Spinal cord (tissue), 10 donors: ENCODE measurements at places on chromosomes 3 and 15. TPM values are rescaled to one million over a fixed set of nuclear protein-coding genes. Genes with fewer than 3 reads are reported as not detected.
A peak's percentile ranks its signal among the peaks of the same experiment; 100 is the strongest.

- DNase-seq, result no peak
These were observed 422.4 kb upstream of the ATP11B start for GRCh38 chr3:182370949-182371348.

DNA sequence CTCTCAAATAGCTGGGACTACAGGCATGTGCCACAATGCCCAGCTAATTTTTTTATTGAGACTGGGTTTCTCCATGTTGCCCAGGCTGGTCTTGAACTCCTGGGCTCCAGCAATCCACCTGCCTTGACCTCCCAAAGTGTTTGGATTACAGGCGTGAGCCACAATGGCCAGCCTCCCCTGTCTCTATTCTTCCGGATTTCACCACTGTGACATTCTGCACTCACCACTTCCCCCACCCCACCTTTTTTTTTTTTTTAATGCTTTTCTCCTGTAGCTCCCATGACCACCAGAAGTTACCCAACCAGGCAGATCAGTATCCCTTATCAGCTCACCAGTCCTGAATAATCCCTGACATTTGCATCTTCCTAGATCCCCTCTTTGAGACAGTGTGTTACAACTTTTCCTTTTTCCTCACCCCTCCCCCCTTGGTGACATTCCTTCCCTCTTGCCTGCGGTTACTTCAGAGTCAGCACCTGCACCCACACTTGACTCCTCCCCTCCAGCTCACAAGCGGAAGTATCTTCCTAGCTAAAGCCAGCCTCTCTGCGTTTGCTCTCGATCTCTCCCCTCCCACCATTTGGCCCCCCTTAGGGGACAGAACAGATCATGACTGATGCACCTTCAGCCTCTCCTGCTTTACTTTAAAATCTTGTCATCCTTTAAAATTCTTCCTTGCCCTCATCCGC is 13.5 kb upstream of the ZNF592 start:
- DNase-seq, result no peak

GRCh38 chr15:90782442-90782841 is 65.3 kb downstream of the BLM start:
- no peak for DNase-seq

WNT7A gene
- total RNA-seq, result 5.0 TPM

CTDSPL gene
- total RNA-seq, result 45.5 TPM

- no peak for DNase-seq
These were observed 11.4 kb downstream of the LMOD3 start for GRCh38 chr3:69110941-69111546.

DNA sequence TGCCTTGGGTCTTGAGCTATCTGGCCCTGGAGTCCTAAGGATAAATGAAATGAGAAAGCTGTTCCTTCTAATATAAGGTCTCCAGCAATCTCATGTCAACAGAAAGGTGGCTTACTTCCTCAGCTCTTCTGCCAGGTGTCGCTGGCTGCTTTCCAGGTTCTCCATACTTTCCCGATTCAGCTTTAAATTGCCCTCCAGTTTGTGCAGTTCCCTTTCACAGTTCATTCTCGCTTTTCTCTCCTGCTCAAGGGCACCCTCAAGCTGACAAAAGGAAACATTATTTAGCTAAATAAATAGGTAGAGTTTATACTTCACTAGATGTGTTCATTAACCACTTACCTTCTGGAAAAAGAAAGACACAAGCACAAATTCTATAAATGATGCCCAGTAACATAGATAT is 73.0 kb downstream of the MYH15 start:
- no peak for DNase-seq

- DNase-seq, result no peak
These were observed 567.8 kb downstream of the ZIC1 start for GRCh38 chr3:147977001-147977400.

DNA sequence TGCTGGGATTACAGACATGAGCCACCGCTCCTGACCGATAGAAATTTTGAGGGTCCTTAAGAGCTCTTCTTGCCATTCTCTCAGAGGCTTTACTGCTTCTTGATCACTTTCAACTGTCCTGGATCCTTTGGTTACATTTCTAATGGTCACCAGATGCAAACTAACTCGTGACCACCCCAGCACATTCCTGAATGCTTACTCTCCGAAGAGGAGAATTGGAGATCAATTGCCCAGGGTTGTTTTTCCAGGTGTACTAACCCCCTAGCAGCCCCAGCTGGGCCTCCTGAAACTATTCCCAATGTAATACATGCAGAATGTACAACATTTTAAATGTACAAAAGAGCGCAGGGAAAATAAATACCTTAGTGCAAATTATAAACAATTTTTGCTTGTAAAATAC is 65.1 kb upstream of the TBL1XR1 start:
- DNase-seq, result no peak

DNA sequence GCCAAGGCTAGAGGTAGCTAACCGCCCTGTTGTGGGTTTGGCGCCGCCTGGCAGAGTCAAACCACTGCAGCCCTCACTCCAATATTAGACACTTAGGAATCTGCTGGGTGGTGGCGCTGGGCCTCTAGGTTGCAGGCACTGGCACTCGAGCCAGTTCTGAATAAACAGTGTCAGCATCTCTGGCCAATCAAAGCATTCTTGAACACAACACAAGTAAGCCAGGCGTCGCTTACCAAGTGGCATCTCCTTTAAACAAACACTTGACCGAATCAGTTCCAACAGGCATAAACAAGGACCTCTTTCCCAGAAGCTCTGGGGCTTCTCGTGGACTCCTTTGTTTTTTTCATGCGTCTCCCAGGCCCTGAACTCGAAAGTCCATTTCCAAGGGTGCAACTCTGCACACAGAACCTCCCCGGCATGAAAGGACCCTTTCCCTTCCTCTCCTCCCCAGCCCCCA is 82.3 kb downstream of the LRIG1 start:
- DNase-seq, result peak; percentile 64

GRCh38 chr3:114067804-114068203 is 11.3 kb downstream of the QTRT2 start:
- no peak for DNase-seq

KBTBD8 gene
- total RNA-seq, result 3.4 TPM

DNA sequence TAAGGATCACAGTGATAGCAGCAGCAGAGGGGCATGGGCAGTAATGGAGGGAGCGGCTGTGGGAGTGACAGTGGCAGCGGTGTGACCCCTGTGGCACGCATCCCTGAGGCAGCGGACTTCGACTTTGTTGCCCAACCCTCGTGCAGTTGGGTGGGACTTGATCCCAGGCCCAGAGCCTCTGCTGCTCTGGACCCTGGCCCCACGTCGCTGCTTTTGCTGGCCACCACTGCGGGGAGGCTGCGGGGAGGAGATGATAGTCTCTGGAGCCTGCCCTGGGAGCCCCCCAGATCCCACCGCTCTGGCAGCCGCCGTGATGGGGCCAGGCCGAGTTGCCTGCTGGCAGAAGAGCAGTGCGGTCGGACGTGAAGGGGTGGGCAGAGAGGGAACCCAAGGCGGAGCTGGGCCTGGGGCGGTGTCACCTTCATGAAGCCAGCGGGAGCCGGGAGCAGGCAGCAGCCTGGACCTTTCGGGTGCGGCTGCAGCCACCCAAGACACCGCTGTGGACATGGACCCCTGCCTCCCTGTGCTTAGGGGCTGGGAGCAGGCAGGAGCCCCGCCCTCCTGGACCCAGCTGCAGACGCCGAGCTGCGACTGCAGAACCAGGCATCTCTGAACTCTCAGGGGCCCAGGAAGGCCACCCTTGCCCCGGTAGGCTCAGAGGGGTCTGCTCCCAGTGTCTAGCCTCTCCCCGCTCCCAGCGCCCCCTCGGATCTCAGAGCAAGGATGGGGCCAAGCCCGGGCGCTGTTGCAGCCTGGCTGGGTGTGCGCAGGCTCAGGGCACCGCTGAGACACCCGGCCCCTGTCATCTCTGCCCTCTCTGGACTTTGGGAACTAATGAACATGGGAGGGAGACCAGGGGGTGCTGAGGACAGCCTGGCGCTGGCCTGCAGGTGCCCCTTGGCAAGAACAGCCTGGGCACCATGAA is 38.3 kb downstream of the COMMD2 start:
- no peak for DNase-seq

SLC22A13 gene
- 0.40 TPM for total RNA-seq

- DNase-seq, result no peak
These were observed 60.5 kb downstream of the THBS1 start for GRCh38 chr15:39641191-39641889.
